ENCODE measurements at places on chromosomes 12 and 14.

GRCh38 chr12:81542065-81543010 lies 216.8 kb downstream of the PPFIA2 start:
- DNase-seq, result no peak

DNA sequence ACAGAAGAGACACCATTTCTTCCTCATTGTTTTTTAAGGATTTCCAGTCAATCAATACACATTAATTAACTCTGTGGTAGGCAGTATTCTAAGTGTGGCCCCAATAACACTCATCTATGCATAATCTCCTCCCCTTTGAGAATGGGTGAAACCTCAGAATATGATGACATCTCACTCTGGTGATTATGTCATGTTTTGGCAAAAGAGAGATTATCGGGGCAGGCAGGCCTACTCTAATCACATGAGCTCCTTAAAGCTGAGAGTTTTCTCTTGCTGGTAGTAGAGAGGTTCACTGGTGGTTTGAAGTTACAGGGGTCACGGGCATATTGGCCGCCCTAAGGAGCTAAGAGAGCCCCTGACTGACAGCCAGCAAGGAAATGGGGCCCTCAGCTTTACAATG lies 7.1 kb upstream of the LGMN start:
- no peak for DNase-seq

GRCh38 chr14:37903343-37904191 lies 304.1 kb upstream of the SSTR1 start:
- no peak for DNase-seq

DNA sequence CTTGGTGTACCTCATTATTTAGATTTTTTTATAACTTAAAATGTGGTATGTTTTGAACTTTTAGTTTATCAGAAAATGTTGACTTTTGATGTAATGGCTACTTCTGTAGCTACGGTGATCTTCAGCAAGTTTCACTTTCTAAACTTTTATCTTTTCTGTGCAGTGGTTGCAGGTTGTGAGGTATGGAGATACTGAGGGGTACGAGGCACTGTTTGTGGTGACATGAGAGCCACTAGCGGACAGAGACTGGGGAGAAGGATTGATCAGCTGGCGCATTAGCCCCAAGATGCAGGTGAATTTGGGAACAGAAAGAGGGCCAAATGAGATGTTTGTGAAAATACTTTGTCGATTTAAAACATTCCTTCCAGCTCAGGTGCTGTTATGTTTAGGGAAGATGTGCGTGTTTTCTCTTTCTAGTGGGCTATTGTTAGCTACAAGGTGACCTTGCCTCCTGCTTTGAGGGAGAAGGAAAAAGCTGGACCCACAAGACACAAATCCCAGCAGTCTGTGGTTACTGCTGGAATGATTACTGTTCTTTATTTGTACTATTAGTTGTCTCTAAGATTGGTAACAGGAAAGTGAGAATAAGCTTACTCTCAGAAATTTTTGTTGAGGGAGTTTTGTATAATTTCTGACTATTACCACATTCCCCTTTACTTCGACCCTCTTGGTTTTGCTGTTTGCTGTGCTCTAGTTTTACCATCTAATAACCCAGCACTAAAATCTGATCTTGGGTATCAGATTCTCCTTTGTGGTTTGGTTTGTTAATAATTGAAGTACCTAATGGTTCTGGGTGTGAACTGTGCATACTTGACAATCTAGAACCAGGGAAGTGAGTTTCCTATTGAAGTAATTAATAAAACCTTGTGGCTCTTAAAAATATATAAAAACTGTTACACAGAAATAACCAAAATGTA lies 61.7 kb downstream of the FBXO34 start:
- no peak for DNase-seq

- no peak for DNase-seq
Observed at GRCh38 chr12:106113824-106114446, 24.8 kb downstream of the NUAK1 start.

- no peak for DNase-seq
Observed at GRCh38 chr14:61381553-61381952, 60.2 kb downstream of the PRKCH start.

DNA sequence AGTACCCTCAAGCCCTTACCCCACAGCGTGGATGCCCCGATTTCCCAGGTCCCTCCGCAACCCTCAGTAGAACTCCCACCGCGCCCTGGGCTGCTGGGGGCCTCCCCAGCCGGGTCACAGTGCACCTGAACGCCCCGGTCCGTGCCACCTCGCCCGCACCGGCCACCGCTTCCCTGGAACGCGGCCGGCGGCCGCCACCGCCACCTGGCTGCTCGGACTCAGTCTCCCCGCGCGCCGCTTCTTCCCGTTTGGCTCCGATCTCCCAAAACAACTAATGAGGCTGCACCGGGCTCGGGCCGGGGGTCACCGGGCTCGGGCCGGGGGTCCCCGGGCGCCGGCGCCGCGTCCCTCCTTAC lies 1.0 kb downstream of the ITPK1 start:
- no peak for DNase-seq

Measured in activated naive CD4-positive, alpha-beta T cell treated with anti-CD3 and anti-CD28 coated beads, Interleukin-2, amount 50 U/mL, for 16 hours (primary cell).